ENCODE measurements at places on chromosomes 2 and 18.

DNA sequence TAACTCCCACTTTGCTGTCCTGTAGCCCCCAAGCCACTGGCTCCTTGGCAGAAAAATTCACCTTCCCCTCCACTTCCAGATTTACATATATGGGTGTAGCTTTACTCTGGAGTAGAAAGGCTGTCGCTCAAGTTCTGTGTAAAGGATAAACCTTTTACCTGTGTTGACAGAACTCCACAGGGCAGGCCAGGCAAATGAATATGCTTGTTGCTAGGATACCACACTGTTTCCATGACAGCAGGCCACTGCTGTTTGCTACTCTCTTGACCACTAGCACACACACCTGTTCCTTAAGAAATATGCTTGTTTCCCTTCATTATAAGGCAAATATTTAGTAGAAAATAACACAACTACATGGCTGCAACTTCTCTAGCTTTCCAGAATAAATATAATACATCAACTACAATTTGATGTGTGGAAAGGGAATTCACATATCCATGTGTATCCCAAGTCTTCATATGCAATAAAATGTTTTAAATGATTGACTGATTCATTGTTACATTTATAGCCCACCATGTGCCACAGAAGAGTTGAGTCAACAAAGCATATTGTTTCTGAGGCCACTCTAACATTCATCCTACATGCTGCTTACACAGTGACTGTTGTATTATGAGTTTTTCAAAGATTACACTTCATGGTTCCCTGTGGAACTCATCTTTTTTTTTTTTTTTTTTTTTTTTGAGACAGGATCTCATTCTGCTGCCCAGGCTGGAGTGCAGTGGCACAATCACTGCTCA is 56.2 kb upstream of the ROCK1 start:
- DNase-seq, result peak; percentile 22

GRCh38 chr2:126172631-126173184 is 483.2 kb upstream of the GYPC start:
- DNase-seq, result no peak

DNA sequence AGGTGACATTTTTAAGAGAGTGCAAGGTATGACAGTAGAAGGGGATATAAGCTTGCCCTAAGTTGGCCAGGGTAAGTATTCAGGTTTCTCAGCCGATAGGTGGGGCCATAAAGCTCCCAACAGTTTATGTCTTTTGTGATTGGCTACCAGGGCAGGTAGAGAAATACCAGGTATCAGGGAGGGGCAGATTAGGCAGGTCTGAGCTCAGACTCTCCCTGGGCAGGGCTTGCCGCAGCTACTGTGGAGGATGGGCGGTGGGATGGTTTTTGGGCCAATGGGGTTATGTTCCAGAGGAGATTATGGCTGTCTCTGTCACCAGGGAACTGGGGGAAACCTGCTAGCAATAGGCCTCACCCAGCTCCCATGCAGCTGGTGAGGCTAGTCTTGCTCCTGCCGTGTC is 211.6 kb downstream of the PTH2R start:
- no peak for DNase-seq

GRCh38 chr2:68469935-68470334 is 2.5 kb downstream of the APLF start:
- no peak for DNase-seq

GRCh38 chr18:9862686-9863085 is 23.1 kb upstream of the TXNDC2 start:
- DNase-seq, result no peak

DNA sequence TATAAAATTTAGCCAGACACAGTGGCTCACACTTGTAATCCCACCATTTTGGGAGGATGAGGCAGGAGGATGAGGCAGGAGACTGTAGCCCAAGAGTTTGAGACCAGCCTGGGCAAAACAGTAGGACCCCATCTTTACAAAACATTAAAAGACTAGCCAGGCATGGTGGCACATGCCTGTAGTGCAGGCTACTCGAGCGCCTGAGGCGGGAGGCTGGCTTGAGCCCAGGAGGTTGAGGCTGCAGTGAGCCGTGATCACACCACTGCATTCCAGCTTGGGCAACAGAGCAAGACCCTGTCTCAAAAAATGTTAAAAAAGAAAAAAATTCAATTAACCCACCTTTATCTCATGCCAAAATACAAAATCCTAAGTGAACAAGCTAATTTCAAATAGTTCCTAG is 4.0 kb downstream of the REV1 start:
- DNase-seq, result no peak

GRCh38 chr2:191301971-191302370 is 56.8 kb downstream of the MYO1B start:
- DNase-seq, result peak; percentile 28

DNA sequence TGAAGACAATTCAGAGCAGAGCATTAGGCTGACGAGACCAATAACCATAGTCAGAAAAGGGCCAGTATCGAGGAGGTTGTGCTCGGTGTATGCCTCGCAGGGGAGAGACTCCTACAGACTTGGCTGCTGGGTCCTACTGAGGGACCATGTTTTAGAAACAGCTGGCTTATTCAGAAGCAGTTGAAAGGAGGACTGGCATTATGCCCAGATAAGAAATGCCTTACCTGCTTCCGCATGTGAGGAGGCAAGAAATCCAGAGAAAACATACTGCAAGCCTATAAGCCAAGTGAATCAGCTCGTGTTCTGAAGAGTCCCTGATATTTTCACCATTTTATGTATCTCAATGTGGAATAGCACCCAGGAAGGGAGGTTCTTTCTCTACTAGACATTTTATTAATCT is 434.7 kb downstream of the GRB14 start:
- no peak for DNase-seq

- no peak for DNase-seq
Measured at GRCh38 chr18:74546751-74547530, 12.6 kb downstream of the CNDP1 start.

DNA sequence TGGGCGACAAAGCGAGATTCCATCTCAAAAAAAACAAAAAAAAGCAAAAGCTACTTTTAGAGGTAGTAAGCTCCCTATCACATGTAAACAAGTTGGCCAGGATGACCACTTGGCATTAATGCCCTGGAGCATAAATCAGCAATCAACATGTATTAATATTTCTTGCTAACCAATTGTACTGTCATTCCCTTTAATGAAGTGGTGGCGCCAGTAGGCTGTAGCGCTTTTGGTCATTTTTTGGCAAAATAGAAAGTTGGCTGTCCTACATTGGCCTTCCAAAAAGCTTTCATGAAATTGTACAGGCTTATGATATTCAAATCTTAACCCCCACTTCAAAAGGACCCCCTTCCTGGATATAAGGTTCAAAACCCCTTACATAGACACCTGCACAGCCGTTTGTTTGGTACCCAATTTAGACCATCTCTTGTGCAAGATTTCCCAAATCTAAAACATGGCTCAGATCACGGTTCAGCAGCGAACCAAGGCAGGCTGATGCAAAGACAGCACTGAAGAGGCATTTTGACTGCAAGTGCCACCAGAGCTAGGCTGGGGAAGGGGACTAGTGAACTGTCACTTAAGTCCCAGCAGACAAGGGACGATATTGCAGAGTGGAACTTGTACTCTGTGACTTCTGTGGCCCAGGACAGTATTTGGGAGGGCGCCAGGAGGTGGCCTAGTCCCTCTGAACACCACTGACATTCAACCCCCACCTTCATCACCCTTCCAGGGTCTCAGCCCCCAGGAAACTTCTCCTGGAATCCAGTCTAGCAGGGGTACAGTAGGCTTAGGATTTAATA is 31.9 kb downstream of the SMAD7 start:
- DNase-seq, result no peak

GRCh38 chr2:59732871-59733566 is 820.4 kb downstream of the BCL11A start:
- no peak for DNase-seq

DNA sequence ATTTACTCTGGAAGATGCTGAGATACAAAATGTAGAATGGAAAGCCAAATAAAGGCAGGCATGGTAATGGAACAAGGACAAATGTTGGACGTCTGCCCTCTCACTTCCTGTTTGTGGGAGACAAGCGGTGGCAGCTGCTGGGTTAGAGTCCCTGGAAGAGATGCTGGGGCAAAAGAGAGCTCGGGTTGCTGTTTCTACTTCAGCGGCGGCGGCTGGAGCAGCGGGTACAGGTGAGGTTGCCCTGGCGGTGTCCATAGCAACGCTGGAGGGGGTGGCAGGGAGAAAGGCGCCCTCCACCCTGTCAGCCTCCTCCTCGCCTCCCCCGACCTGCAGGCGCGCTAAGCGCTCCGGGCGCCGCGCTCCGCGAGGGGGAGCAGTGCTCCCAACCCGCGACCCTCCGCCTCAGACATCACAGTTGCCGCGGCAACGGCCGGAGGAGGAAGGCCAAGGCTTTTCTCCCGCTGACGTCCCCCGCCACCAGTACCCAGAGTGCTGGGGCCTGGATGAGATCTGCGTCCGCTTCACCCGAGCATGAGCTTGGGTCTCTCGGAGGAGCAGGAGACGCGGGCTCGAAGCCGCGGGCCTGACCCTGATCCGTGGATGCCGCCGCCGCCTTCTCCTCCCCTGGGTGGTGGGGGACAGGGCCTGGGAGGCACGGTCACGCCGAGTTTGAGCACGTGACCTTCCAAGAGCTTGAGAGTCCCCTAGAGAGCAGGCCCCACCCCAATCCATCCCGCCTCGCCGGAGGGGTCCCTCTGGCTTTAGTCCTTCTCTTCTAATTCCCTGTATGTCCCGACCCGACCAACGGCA is 65.6 kb downstream of the NOL4 start:
- DNase-seq, result peak; percentile 99

- no peak for DNase-seq
Measured at GRCh38 chr18:30132959-30133358, 909.6 kb downstream of the DSC3 start.

GRCh38 chr2:178886006-178886405 is 78.8 kb upstream of the TTN start:
- no peak for DNase-seq

DNA sequence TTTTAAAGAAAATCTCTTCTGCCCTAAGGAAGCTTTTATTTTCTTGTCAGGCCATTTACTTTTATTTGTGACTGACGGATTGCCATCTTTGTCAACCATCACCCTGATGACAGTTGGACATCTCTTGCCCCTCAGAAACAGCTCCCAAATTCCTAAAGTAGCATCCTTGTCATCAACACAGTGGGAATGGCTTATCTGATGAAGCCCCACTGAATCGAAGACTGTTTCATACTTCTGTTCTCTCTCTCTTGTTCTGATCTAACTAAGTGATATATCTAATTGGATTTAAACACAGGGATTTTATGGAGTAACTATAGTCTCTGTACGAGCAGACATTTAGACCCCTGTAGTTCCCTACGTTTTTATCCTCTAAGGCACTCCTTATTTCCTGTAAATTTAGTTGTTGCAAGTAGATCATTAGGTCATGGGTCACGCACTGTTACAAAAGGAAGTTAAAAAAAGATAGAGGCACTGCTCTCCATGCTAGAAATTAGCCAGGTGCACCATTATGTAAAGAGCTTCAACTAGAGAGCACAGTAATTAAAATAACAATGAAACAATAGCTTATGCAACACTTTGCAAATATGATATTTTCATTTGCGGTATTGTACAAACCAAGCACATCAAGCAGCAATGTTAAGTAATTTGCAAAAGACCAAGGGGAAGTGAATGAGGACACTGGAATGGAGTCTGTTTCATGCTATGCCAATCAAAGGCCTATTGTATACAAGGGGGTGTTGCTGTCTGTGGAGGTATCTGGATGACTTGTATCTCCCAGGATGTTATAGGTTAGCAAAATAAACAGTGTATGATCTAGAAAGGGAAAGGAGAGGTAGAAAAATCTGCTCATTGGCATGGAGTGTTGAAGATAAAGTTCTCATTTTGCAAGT is 284.7 kb downstream of the LRRTM1 start:
- peak; percentile 19 for DNase-seq

GRCh38 chr2:45117383-45117782 is 108.1 kb upstream of the SIX2 start:
- DNase-seq, result no peak

DNA sequence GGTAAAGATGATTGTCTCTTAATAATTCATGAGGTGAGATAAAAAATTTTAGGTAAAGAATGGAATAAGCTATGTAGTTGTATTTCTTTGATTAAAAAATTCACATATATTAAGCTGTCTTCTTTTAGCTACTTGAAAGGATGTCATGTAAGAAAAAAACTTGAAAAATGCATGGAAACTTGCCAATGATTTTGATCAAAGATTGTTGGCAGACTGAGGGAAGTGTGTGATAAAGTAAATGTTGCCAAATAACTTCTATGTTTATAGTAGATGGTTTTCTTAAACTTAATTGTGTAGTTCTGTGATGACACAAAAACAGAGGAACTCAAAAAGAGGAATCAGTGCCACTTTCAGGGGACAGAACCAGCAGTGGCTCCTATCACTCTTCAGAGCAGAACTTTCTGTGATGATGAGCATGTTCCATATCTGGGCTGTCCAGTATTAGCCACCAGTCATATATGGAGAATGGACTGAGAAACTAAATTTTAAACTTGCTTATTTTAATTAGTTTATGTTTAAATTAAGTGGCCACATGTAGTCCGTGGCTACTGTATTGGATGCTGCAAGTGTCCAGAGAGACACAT is 51.9 kb upstream of the SLC38A11 start:
- DNase-seq, result no peak

- no peak for DNase-seq
Measured at GRCh38 chr2:225437319-225437718, 37.8 kb downstream of the NYAP2 start.

- no peak for DNase-seq
Measured at GRCh38 chr2:67219651-67220050, 177.5 kb upstream of the ETAA1 start.

DNA sequence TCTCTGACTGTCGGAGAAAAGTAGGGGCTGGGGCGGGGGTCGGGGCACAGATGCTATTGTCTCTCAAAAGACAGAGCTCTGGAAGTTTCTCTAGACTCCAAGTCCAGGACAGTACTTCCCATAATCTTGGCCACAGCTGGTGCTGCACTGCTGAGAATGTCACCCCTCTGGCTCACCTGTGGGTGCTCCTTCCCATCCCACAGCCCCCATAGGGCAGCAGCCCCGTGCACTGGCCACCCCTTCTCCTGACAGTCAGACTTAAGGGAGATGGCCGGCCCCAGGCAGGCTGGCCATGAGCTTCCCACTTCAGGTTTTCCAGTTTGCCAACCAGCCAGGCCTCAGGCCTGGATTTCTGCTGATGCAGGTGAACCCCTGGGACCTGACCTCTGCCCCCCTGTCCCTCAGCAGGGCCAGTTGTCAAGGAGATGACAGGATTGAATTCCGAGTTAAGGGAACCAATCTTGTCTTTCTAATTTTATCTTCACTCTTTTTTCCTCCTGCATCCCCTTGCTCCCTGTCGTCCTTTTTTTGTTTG is 30.2 kb upstream of the BOD1L2 start:
- DNase-seq, result no peak

GRCh38 chr2:1140389-1141003 is 189.8 kb downstream of the SNTG2 start:
- DNase-seq, result no peak

DNA sequence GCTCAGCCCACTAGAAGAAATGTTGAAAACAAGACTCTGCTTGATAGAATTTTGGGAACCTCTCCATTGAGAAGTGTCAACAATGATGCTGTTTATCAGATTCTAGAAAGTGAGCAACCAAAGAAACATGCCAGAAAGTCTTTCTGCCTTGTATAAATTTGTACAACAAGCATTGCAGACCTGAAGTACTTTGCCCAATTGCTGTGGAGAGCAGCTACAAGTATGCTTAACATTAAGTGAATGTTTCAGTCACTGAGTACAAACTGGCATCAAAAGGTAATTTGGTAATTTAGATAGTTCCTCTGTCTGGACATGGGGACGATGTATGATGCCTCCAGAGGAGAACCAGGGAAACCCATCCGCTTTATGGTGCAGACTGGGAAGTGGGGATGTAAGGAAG is 33.4 kb upstream of the SKA1 start:
- DNase-seq, result no peak
